ENCODE measurements at places on chromosomes 1 and 21. TPM values are rescaled to one million over a fixed set of nuclear protein-coding genes. Genes with fewer than 3 reads are reported as not detected.

GRCh38 chr1:54885807-54886723 is 930 bp downstream of the DHCR24 start:
- DNase-seq, result no peak

DNA sequence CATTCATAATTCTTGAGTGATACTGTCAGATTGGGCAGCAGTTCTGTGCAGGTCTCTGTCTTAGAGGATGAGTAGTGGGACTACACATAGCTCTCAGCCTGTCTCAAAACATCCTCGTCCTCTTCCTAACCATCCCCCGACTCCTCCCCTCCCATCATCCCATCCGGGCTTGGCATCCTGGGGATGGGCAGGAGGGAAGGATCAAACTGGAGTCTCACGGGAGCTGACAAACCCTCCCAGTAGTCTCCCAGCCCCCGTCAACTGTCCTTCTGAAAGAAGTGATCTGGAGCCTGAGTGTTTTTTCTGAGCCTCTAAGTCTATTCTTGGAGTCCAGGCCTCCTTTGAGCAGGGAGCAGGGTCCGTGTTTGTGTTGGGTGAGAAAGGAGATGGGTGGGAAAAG is 102.0 kb downstream of the PAX7 start:
- no peak for DNase-seq

DNA sequence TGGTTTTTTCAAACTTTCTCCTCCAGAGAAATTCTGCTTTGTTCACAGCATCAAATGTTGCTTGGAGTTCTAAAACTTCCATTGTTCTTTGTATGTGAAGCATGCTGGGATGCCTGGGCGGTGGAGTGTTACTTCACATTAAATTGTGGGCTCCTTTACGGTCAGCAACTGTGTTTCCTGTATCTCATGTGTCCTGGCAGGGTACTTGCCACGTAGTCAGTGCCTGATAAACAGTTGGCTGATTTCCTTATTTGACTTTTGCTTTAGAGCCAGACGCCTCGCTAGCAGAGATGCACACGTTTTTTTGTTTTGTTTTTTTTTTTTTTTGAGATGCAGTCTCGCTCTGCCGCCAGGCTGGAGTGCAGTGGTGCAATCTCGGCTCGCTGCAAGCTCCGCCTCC is 96.7 kb downstream of the UCK2 start:
- no peak for DNase-seq

DNA sequence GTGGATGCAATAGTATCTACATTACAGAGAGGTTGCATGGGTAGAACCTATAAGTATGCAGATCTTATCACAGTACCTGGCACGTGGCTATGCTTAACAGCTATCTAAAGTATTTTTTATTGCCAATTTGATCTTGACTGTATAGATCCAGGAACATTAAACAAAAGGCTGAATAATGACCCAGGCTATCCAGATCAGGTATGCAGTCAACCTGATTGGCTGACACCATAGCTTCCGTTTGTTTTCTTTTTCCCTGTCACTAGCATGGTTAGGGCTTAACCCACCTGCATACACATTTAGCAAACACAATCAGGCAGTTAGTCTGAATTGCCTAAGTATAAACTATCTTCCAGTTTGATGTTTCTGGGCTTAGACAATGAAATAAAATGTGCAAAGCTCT is 264.9 kb upstream of the PLXNA2 start:
- no peak for DNase-seq

- no peak for DNase-seq
These were observed 11.6 kb downstream of the UMODL1 start for GRCh38 chr21:42082501-42083360.

DNA sequence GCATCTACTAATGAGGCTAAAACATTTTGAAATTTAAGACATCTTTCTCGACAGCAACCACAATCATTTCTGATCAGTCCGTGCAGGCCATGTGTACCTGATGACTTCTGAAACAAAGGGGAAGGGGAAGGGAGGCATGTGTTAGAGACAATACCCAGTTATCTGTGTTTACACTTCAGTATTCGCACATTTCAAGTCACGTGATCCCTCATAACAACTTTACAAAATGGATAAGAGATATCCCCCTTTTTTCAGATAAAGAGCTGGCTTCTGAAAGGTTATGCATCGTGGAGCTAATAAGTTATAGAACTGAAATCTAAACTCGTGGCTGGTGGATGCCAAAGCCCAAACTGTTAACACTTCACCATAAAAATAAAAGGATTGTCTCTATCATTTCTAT is 175.7 kb downstream of the CHRM3 start:
- DNase-seq, result no peak

GRCh38 chr1:47378147-47378546 is 37.9 kb upstream of the FOXE3 start:
- DNase-seq, result no peak

DNA sequence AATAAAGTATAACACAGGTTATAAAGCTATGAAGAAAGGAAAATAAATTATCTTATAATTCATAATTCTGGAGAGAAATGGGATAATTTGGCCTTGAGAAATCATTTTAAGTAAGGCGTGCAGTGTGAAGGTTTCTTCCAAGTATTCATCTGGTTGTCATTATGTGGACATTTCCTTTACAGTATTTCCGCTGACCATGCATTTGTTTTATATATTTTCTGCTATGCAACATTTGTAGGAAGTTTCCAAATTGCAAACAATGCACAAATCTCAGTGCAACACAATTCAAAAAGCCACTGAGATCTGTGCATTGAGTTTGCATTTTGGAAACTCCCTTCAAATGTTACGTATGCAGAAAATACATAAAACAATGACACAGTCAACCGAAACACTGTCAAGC is 17.8 kb downstream of the ZNF670 start:
- DNase-seq, result no peak

DNA sequence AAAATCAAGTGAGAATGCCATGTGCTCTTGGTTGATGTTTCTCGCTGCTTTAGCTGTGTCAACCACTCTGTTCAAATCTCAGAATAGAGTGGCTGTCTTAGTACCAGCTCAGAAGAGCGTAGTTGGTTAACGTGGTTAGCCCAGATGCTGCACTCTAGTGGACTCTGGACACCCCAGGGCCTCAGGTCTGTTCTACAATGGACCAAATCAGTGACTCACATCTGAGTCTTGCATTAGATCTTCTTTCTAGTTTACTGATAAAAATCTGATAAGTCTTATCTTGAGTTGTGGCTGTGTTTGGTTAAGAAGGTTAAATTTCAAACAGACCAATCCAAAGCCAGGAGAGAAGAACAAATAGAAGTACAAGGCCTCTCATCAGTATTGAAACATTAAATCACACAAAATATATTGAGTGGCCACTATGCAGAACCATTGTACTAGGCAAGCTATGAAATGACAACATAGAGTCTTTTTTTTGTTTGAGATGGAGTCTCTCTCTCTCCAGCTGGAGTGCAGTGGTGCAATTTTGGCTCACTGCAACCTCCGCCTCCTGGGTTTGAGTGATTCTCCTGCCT is 104.1 kb downstream of the NR5A2 start:
- no peak for DNase-seq

DNA sequence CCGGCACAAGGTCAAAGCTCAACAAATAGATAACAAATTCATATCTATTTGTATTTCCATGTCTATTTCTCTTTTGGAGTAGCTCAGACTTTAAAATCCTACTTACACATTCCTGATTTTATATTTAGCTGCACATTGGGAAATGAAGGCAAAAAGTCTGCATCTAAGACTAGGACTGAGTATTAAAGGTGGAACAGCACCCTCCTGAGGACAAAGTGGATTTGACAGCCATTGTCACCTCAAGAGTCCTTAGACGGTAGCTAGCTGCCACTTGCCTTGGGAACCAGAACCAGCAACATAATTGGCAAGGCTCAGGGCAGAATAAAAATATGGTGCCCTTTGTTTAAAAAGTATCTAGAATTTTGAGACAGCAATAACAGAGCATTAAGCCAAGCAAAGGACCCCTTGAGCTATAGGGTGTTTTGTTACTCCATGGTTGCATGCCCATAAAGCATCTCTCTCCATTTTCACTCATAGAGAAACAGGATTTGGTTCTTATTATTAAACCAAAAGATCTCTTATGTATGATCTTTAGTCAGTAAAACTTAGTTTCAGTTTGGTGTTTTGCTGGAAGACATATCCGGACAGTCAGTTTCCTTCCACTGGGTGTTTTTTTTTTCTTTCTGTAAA is 30.0 kb upstream of the SGIP1 start:
- no peak for DNase-seq

- DNase-seq, result no peak
These were observed 32.4 kb upstream of the AGPAT3 start for GRCh38 chr21:43832648-43833047.

GRCh38 chr1:7916501-7916830 is 24.2 kb downstream of the TNFRSF9 start:
- DNase-seq, result no peak

DNA sequence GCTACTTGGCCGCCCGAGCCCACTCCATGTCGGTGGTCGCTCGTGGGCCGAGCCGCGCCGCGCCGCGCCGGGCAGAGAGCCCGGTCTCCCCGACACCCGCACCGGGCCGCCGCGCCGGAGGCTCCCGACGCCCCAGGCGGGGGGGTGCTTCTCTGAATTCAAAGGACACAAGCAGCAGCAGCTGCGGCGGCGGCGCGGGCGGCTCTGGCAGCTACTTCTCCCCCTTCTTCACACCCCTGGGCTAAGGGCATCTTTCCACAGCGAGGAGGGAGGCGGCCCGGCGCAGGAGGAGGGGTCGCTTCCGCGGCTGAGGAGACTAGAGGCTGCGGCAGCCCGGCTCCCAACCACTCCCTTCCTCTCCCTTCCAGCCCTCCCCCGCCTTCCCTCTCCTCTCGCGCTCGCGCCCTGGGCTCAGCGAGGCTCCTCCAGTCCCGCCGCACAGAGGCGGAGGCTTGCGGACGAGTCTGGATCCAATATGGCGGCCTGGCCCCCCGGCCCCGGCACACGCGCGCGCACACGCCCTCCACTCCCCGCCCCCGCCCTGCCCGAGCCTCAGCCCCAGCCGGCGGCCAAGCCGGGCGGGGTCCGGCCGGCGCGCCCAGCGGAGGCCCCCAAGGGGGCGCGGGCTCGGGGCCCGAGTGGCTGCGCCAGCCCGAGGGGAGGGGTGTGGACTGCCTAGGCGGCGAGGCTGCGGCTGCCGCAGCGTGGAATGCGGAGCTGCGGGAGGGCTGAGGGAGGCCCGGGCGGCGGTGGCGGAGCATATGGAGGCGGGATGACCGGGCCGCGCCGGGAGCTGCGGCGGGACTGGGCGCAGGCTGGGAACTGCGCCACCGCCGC is at the start of gene CDC42BPA:
TSS of gene CDC42BPA (minus strand) at position 477 of the 837 bp plus-strand sequence. CDS start 1,310 bp downstream, outside the sequence.
- DNase-seq, result peak; percentile 90

DNA sequence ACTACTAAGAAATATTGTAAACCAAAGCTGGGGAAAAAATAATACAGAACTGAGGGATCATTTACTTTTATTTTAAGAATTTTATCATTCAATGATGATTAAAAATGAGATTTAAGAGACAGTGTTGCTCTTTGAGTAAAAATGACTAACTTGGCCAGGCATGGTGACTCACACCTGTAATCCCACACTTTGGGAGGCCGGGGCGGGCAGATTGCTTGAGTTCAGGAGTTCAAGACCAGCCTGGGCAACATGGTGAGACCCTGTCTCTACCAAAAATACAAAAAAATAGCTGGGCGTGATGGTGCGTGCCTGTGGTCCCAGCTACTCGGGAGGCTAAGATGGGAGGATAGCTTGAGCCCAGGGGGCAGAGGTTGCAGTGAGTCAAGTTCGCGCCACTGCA is 21.8 kb upstream of the PLEKHO1 start:
- no peak for DNase-seq

DNA sequence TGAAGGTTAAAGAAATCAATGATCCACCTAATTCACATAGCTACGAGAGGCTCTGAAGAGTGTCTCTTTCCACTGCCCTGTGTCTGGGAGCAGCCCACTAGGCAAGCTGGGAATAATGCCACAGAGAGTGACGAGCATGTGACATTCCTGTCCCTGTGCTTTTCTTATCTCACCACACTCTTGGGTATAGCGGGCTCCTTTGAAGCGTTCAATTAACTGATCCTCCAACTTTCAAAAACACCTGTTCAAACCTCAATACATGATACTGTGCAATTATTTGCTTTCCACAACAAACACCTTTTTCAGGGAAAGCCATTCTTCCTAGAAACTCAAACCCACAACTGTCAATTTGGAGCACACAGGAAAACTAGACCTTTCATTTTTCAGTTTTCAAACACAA is 43.4 kb downstream of the PLPP3 start:
- DNase-seq, result no peak

- no peak for DNase-seq
These were observed 1.3 kb upstream of the MYOC start for GRCh38 chr1:171653796-171654195.

GRCh38 chr1:101366513-101367215 is 129.8 kb downstream of the S1PR1 start:
- no peak for DNase-seq

- no peak for DNase-seq
These were observed 27.2 kb downstream of the PCBP3 start for GRCh38 chr21:45670731-45671130.

- no peak for DNase-seq
These were observed 42.4 kb upstream of the LRRC8C start for GRCh38 chr1:89590341-89591080.

DNA sequence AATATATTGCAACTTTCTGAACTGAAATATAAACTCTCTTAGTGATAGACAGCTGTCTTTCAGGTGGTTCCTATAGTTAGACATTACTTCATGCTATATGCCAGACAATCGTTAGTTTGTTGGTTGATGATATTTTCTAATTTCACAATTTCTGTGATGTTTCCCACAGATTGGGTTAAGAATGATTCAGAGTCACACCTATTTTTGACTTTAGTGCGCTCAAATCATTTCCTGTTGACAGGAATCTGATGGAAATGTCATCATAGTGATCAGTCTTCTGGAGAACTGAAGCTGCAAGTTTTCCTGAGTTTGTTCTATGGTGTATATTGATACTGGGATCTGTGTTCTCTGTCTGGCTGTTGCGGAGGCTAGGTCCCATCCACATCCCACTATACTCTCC is 119.7 kb downstream of the C1orf21 start:
- DNase-seq, result no peak

The CRYAA gene
- total RNA-seq, result not detected

The PLXNA2 gene
- total RNA-seq, result 35.3 TPM

The ERICH3 gene
- total RNA-seq, result not detected

The C4BPB gene
- not detected for total RNA-seq

The KCNJ6 gene
- not detected for total RNA-seq

The S100A13 gene
- total RNA-seq, result 55.4 TPM

The COL9A2 gene
- total RNA-seq, result 3.4 TPM

The CHI3L2 gene
- total RNA-seq, result 4.7 TPM

The CNIH3 gene
- total RNA-seq, result not detected

The UTP11 gene
- 48.5 TPM for total RNA-seq
